ENCODE measurements at places on chromosomes 7 and 10.

DNA sequence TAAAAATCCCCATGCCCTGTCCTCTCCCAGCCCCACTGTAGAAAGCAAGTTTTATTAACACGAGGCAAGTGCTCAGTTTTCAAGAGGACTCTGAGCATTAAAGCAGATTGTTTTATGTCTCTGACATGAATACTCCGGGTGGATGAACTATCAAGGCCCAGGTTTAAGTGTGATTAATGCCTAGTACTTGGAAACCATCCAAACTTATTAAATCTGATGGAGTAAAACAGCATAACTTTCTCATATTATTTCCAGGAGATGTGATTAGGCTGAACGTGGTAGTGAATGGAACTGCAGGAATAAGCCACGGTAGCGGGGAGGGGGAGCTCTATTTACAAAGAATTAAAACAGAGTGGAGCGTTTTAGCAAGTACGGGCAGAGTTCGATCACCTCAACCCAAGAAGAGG is 144.2 kb upstream of the RNF32 start:
- no peak for DNase-seq

- no peak for DNase-seq
These were observed 36.3 kb downstream of the PALS2 start for GRCh38 chr7:24609570-24609969.

- no peak for DNase-seq
These were observed 124.8 kb upstream of the CHST15 start for GRCh38 chr10:124217906-124218804.

GRCh38 chr10:10294881-10295529 is 722.7 kb upstream of the CELF2 start:
- no peak for DNase-seq

- no peak for DNase-seq
These were observed 31.0 kb downstream of the ADRA2A start for GRCh38 chr10:111107846-111108245.

DNA sequence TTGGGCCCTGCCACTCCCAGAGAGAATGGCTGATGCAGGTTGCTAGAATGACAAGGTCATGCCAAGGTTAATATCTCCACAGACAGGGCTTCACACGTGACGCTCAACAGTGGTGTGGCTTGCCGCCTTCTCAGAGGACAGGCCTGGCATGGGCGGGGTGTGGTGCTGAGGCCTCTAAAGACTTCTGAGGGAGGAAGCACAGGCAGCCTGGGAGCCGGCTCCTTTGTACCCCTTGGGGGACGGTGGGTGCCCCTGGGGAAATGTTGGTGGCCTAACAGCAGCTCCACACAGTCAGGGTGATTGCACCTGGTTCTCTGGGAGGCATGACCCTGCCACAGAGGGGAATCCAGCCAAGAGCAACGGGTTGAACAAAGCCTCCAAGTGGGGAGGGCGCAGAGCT is 115.1 kb downstream of the PKD1L1 start:
- no peak for DNase-seq

DNA sequence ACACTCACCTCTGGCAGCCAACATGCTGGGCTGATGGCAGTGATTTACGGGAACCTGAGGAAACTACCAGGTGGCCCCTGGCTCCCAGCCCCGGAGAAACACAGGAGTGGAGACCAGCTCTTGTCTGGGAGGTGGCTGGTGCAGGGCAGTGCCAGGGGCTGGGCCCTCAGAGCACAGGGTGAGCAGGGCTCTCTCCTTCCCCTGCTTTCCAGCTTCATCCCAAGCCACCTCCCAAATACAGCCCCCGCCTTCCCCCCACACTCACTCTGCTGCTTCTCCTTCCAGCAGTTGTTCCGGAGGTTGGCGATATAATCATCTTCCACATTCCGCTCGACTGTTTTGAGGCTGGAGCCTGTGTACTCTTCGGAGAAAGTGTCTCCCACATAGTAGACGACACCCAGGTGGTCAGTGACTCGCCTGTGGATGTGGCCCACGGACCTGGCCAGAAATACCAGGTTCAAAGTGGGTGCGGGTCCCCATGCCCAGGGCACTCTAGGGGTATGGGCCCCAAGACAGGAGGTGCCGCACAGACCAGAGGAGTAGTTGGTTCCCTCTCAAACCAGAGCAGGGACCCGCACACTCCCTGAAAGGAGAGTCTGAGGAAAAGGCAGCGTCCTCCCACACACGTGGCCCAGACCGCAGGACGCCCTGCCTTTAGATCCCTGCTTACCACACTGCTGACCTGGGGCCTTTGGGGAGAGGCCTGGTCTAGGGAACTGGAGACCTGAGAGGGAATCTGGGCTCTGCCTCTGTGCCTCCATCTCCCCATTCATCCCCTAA is 18.3 kb downstream of the DNAJB12 start:
- no peak for DNase-seq

- no peak for DNase-seq
These were observed 181.4 kb downstream of the GNAT3 start for GRCh38 chr7:80330434-80330833.

- no peak for DNase-seq
These were observed 281.8 kb downstream of the KCNMA1 start for GRCh38 chr10:77355844-77356243.

DNA sequence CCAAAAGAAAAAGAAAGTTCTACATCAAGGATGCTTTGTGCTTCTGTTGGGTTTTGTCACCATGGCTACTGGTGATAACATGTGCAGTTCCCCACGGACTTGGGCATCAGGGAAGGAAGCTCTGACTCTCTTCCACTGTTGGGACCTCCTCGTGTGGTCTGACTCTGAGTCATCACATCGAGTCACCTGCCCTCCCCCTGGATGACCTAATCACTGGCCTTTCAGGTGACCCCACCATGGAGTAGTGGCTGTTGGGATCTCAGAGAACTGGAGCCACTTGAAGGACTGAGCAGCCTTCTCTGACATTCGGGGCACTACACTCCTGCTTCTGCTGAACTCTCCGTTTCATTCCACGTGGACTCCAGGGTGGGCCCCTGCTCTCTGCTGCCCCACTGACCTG is 60.8 kb upstream of the DOCK1 start:
- DNase-seq = no peak

- no peak for DNase-seq
These were observed 55.2 kb downstream of the PWWP2B start for GRCh38 chr10:132452216-132452650.

DNA sequence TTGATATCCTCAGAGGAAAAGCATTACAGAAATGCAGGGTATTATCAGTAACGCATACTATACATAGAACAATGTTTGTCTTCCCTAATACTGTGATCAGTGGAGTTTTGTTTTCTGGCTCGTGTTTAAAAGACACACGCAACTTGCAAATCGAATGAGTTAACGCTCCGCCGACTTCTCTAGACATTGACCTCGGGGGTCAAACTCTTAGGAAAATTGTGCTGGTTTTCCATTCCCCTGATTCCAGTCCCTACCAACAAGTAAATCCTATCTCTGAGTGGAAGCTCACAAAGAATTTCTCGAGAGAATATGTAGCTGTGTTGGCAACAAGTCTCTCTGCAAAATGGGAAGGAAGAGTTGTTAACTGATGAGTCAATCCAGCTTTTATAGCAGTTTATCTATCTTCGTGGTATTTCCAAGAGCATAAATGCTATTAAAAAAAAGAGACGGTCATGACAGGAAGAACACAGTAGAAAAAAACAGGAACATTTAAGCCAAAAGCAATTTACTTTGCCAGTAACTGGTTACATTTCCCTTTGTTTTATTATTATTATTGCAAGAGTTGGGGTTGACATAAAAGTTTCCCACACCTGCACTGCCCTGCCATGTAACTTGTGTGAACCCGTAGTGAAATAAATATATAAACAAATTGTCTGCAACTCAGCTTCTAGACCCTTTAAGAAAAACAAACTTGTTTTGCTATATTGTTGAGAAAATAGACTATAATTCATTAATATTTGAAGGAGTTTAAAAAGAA is 144.4 kb downstream of the ARID5B start:
- DNase-seq = no peak

GRCh38 chr10:35592441-35592840 is 12.7 kb upstream of the GJD4 start:
- DNase-seq = no peak

DNA sequence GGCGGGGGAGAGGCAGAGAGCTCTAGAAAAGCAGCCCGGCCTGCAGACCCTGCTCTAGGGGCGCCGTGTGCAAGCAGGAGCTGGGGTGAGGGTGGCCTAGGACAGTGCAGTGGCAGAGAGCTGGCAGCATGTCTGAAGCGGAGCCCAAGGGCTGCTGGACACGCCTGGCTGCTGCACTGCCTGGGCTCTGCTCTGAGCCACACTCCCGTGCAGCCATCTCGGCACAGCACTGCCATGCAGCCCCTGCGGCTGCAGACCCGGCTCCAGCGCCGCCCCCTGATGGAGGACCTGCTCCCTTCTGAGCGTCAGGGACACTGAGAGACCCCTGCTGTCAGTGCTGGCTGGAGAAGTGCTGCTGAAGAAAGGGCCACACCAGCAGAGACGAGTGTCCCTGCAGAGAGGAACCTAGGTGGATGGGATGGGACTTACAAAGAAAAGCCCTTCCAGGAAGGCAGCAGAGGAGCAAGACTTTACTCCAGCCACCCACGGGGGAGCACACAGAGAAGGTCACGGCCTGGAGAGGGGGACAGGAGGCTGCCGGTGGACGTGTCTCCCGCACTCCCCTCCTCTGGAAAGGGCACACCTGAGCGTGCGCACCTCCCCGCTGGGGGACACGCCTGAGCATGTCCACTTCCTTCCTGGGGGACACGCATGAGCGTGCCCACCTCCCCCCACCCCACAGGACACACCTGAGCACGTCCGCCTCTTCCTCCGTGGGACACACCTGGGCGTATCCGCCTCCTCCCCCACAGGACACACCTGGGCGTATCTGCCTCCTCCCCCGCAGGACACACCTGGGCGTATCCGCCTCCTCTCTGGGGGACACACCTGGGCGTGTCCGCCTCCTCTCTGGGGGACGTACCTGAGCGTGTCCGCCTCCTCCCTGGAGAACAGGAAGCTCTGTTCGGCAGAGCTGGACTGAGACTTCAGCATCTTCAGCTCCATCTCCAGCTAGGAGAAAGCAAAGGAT is 252.9 kb downstream of the MAD1L1 start:
- DNase-seq = no peak

DNA sequence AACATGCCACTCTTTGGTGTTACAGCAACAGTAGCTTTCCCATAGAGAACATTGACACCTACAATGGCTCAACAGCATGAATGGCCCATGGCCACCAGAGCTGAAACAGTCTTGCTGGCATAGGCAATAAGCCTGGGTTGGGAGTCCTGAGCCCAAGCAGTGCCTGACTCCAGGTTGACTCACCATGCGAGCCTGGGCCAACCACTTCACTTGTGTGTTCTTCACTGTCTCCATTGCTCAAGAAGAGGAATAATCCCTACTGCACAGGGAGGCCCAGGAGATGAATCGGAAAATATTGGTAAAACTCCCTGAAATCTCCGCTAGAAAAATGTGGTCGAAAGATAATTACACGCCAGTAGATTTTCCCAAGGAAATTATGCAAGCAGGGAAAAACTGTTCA is 89.2 kb upstream of the INHBA start:
- no peak for DNase-seq

GRCh38 chr7:92517631-92518030 is 10.7 kb downstream of the PEX1 start:
- no peak for DNase-seq

DNA sequence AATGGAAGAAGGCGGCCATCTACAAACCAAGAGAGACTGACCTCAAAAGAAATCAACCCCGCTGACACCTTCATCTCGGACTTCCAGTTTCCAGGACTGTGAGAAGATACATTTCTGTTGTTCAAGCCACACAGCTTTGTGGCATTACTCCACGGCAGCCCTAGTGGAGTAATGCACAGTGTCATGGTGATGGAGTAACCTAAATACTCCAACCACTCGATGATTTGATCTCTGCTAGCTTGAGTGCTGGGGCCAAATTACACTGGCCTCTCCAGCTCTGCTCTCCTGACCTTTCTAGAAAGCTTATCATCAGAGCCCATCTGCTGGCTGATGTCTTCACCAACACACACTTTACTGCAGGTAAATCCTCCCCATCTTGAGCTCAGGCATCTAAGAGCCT is 52.2 kb downstream of the GALNT17 start:
- no peak for DNase-seq

- DNase-seq = no peak
These were observed 62.7 kb downstream of the USP6NL start for GRCh38 chr10:11548768-11549099.

DNA sequence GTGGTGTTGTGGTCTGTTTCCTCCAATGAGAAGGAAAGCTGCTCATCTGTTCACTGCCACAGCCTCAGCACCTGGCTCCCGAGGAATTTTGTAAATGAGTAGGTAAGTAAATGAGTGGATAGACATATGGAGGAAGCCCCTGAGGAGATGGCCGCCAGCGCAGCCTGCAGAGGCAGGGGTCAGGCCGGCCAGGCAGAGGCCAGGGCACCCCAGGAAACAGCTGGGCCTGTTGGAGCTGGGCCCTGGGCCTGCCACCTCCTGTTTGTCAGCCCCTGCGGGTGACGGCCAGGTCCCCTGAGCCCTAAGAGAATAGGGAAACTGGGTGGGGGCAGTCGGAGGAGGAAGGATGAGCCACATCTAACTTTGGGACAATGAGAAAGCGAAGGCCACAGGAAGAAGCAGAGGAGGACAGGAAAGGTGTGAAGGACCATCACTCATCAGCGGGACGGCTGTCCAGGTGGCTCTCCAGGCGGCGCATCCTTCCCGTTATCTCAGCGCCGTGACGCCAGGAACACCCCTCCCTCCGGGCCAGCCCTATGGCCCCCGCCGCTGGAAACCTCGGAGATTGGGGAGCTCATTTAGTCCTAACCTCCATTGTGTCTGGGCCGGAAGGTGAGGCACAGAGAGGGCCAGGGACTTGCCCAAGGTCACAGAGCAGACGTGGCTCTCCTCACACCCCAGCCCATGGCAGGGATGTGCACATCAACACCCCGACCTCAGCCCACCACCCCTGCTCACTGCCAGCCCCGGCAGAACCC is 142.3 kb upstream of the UNC5B start:
- DNase-seq = no peak

DNA sequence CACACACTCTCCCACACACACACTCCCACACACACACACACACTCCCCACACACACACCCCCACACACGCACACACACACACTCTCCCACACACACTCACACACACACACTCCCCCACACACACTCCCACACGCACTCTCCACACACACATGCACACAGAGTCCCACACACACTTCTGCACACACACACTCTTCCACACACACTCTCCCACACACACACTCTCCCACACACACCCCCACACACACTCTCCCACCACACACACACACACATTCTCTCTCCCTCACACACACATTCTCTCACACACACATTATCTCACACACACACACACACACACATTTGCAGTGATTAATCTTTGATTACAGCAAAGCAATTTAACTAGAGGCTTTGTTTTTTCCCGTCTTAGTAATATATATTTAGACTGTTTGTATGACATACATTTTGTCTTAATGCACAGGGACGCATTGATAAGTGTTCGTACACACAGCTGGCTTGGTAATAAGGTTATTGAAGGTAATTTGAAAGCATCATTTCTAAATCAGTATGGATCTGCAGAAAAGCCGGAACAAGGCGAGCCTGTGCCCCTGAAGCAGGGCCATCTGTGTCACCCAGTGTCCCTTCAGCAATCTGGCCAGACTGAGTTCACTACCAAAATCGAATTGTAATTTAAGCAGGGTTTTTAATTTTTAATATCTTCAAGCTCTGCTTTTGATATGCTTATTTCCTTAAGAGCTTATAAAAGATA is 69.9 kb upstream of the SH2B2 start:
- DNase-seq = no peak
